ENCODE measurements at places on chromosomes 1 and 21.
A peak's percentile ranks its signal among the peaks of the same experiment; 100 is the strongest.

- no peak for DNase-seq
Observed at GRCh38 chr1:239527051-239527693, 140.8 kb downstream of the CHRM3 start.

GRCh38 chr1:23664837-23665795, 26.5 kb upstream of the RPL11 start:
- DNase-seq = no peak

DNA sequence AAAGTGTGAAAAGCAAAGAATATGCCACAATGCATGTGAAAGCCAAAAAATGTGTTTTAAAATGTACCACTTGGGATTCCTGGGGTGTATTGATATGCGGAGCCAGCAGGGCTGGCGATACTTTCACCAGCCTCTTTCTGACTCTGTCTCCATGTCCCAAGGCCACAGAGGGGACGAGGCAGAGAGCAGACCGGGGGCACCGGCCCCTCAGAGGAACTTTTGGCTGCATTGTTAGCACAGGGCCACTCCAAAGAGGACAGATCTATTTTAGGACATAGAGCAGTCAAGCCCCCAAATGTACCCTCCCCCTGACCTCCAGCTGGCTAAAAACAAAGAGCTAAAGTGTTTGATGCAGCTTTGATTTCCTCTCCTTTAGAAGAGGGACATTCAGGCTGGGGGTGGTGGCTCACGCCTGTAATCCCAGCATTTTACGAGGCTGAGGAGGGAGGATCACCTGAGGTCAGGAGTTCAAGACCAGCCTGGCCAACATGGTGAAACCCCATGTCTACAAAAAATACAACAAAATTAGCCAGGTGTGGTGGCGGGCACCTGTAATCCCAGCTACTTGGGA, 25.6 kb upstream of the ZNF436 start:
- no peak for DNase-seq

DNA sequence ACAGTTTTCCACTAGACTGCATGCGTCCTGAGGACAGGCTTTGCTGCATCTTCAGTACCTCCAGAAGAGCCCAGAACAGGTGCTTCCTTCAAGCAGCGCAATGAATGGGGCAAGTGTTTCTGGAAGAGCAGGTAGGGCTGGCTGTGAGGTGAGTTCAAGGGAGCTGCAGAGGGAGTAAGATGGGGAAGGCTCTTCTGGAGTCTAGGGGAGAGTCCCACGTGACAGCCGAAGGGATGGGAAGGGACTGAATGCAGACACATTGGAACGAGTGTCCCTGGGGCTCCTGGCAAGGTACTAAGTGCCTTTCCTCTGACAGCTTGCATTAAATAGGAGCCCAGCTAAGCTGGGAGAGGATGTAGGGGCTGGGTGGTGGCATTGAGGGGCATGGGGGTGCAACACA, 84.2 kb downstream of the FAM78B start:
- no peak for DNase-seq

- DNase-seq = peak; percentile 14
Observed at GRCh38 chr1:75908717-75909152, 23.5 kb downstream of the ASB17 start.

DNA sequence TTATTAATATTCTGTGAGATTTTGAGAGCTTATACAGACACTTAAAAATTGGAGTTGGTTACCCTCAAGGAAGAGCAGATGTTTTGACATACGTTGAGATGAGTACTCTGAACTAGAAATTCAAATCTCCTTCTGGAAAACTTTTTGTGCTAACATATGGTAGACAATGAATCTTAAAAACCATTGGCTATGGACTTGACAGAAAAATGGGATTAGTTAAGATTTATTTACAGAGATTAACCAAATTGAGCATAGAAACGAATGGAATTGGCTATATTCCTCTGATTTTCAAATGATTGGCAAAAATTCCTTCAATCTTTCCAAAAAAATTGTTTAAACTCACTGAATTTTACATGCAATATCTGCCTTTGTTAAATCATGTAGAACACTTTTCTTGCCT, 1392.9 kb downstream of the BRINP3 start:
- DNase-seq = no peak

DNA sequence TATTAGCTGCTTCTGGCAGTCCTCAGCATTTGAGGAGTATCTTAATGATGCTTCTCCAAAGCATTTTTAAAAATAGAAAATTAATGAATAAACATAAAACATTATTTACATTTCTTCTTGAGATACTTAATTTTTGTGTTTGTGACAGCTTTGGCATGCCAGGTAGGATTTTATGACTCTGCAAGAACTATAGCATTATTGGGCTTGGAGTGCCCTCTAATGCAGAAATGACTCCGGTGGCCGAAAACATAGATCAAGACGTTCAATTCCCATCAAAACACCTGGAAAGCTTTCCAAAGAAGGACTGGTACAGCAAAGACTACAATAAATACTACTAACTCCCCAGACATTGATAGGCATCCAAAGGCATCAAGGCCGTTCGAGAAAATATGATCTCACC, 366.4 kb upstream of the CXADR start:
- DNase-seq = no peak

GRCh38 chr1:48610628-48611542, 138.9 kb upstream of the SPATA6 start:
- no peak for DNase-seq

- DNase-seq = no peak
Observed at GRCh38 chr1:202155478-202156021, 4.9 kb downstream of the PTPN7 start.

DNA sequence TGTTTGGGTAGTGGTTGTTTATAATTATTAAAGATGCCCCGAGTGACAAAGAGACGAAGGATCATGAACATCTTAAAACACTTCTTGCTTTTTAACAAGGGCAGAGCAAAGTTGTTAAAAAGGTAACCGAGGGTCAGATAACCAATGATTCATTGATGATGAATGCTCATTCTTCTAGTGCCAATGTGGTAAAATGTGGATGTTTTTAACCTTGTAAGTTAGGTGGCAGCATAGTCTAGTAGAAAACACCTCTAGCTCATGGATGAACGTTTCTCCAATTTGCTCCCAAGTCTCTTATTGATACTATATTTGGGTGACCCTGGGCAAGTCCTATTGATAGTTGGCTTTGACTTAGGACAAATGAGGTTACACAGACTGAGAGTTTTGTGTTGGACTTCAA, 167.9 kb downstream of the KIF26B start:
- DNase-seq = no peak

GRCh38 chr1:207004931-207005830, 27.4 kb downstream of the C1orf116 start:
- peak; percentile 31 for DNase-seq

DNA sequence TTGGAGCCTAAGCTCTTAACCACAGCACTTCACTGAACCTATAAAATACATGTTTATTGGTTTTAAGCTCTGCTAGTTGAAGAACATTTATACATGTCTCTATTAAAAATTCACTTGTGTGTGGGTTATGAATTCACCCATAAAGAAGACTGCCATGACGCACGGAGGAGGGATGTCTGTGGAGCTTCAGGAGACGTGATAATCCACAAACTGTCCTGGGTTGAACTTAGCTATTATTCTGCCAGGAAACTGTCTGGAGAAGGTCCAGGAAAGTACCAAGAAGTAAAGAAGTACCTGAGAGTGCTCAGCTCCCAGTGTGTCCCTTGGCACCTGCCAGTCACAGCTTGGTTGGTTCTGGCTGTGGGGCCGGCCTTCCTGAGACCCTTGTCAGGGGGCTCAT, 56.3 kb downstream of the DDR2 start:
- no peak for DNase-seq

DNA sequence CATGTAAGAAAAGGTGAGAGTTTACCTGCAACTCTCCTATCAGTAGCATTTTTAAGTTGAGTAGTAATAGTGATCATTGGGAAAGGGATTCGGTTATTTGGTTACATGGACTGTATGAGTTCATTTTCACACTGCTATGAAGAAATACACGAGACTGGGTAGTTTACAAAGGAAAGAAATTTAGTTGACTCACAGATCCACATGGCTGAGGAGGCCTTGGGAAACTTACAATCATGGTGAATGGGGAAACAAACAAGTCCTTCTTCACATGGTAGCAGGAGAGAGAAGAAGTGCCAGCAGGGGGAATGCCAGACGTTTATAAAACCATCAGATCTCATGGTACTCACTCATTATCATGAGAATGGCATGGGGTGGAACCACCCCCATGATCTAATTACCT, 59.3 kb upstream of the FBXO28 start:
- DNase-seq = no peak

DNA sequence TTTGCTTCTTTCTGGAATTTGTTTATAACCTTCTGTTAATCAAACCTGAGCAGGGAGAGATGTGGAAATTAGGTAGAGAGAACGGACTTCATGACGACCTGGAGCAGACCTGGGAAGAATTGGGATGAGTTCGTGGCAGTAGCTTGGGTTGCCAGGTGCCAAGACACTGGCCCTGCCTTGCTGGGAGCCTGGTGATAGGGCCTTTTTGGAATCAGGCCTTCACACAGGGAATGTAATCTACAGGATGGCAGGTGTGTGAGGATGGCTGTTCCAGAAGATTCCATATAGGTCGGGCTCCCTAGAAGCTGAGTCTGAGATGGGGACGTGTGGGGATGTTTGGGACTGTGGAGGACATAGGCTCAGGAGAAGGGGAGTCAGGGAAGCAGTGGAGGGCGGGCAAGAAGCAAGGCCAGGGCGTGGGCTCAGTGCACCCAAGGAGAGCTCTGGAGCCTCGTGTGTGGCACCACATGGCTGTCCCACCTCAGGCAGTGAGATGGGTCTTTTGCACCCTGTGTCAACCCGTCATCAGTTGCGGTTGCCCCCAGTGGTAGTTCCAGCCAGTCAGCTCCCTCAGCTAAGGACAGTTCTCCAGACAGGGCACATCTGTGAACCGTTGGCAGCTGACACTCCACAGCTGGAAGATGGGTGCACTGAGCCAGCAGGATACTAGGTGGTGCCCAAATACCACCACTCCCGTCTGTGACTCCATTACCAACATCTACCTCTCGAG, 395.9 kb downstream of the MATN1 start:
- DNase-seq = no peak

DNA sequence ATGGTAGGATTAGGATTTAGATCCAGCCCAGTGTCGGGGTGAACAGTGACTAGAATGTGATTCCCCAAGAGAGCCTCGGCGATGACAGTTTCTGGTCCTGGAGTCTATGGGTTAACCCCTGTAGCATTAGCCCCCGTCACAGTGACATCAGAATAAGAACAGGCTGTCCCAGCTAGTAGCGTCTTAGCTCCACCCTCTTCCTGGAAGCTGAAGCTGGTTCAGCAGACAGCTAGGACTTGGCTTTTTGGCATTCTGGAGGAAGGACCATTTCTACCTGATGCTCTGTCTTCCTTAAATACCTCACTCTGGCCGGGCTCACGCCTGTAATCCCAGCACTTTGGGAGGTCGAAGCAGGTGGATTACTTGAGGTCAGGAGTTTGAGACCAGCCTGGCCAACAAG, 5.0 kb downstream of the NDUFS2 start:
- no peak for DNase-seq

- DNase-seq = no peak
Observed at GRCh38 chr1:45880930-45881329, 77.5 kb downstream of the MAST2 start.

DNA sequence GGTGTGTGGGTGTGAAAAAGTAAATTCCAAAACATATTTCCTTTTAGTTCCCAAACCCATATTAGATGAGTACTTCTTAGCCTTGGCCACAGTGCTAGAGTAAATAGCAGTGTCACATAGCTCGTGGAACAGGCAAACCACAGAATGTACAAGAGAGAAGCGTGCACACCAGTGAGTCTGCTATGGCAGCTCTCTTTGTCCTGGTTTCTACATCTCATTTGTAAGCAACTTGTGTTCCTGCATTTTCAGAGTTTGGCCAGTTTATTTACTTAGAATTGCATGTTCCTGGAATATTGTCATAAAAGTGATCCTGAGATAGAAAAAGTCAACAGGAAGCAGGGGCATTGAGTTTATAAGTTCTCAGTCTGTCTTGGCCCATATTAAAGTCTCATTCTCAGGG, 142.1 kb downstream of the DHRS3 start:
- no peak for DNase-seq

DNA sequence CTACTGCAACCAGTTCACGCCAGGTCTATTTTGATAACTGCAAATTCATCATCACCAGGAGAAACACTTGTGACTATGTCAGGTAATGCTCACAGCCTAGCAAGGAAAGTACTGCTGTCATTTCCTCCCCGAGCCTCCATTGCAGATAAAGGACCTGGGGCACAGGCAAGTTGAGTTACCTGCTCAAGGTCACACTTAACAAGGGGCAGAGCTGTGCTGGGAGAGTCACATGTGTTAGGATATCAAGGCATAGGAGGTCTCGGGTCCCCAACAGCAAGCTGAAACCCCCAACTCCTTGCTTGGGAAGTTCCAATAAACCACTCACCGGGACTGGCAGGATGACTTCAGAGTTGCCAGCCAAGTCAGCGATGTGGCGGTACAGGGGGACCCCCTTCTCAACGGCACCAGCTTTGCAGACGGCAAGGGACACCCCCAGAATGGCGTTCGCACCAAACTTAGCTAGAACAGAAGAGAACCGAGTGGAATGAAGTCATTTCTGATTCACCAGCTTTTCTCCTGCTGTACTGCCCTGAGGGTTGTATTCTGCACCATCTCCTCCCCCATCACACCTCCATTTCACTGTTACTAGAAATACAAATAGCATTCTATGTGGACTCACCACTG, 11.6 kb downstream of the ENO1 start:
- DNase-seq = no peak

GRCh38 chr1:115364780-115365155, 26.7 kb upstream of the NGF start:
- DNase-seq = no peak

DNA sequence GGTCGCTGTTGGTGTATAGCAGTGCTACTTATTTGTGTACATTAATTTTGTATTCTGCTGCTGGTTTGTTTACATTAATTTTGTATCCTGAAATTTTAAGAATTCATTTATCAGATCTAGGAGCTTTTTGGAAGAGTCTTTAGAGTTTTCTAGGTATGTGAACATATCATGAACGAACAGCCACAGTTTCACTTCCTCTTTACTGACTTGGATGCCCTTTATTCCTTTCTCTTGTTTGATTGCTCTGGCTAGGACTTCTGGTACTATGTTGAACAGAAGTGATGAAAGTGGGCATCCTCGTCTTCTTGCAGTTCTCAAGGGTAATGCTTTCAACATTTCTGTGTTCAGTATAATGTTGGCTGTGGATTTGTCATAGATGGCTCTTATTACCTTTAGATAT, 1757.9 kb downstream of the BRINP3 start:
- DNase-seq = no peak

GRCh38 chr1:53473463-53473862, 14.3 kb downstream of the DMRTB1 start:
- no peak for DNase-seq

Measured in NCI-H1436 (cell line).